Activated T-cell treated with anti-CD3 and anti-CD28 coated beads for 48 hours (primary cell): ENCODE measurements at places on chromosomes 13 and 19.
A peak's percentile ranks its signal among the peaks of the same experiment; 100 is the strongest.

GRCh38 chr13:35857769-35858168 lies 273.4 kb downstream of the DCLK1 start:
- DNase-seq, result no peak

DNA sequence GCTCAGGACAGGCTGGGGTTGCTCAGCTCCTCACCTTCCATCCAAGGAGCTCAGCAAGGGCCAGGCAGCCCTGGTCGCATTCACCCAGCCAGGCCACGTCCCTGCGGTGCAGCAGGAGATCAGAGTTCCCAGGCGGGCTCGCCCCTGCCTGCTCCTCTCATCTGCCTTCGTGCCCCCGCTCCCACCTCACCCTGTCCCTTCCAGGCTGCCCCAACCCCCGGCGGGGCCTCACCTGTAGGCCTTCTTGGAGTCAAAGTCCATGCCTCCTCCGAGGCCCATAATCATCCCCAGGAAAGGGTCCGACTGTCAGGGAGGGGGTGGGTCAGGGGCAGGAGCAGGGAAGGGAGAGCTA lies 1.3 kb upstream of the RINL start:
- DNase-seq, result no peak

GRCh38 chr13:39938596-39938995 lies 283.1 kb downstream of the COG6 start:
- DNase-seq, result no peak

GRCh38 chr19:38799104-38799503 lies 10.1 kb downstream of the LGALS7B start:
- no peak for DNase-seq

GRCh38 chr13:36132376-36132775 lies 1.2 kb upstream of the DCLK1 start:
- DNase-seq, result no peak

GRCh38 chr13:79943346-79944023 lies 397.4 kb downstream of the SPRY2 start:
- DNase-seq, result no peak

GRCh38 chr19:45629704-45630103 lies 9.5 kb downstream of the EML2 start:
- no peak for DNase-seq

DNA sequence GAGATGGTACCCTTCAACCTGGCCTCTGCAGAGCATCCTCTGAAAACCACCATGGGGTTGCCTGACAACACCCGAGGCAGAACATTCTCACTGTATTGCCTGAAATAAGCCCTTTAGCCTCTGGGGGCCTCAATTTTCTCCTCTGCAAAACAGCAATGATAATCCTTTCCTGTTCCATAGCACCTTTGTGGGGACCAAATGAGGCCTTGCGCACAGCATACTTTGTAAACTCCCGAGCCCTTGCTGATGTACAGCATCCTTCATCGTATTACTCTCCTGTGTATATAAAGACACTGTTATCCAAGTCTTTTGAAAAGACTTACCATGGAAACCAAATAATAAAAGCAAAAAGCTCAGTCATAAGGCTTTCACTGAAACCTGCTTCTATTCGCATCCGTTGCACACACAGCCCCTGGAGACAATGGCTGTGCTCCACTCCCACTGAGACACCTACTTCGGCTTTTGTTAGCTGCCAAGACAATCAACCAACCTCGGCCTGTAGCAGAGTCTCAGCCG lies 276.0 kb downstream of the FOXO1 start:
- no peak for DNase-seq

- DNase-seq, result no peak
Measured at GRCh38 chr19:17116996-17117702, 41.6 kb downstream of the MYO9B start.

- no peak for DNase-seq
Measured at GRCh38 chr19:16525751-16526481, 16.3 kb downstream of the CHERP start.

- DNase-seq, result no peak
Measured at GRCh38 chr19:14412996-14413692, 6.0 kb downstream of the DDX39A start.

DNA sequence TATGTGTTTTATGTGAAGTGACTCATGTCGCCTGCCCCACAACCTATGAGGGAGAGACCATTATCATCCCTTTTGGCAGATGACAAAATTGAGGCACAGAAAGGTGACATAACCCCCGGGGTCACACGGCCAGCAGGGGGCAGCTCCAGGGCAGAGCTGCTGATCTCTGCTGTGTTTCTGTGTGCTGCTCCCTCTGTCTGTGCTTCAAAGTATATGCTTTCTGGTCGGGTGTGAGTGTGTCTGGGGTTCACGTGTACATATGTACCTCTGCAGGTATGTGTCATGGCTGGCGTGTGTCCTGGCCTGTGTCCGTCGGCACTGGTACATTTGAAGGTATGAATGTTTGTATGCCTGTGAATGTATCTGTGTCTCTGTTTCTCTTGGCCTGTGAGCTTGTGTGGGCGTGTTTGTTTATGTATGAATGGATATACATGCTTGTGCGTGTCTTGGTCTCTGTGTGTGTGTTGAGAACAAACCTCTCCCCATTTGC lies 7.1 kb downstream of the LIPE start:
- DNase-seq, result peak; percentile 71

DNA sequence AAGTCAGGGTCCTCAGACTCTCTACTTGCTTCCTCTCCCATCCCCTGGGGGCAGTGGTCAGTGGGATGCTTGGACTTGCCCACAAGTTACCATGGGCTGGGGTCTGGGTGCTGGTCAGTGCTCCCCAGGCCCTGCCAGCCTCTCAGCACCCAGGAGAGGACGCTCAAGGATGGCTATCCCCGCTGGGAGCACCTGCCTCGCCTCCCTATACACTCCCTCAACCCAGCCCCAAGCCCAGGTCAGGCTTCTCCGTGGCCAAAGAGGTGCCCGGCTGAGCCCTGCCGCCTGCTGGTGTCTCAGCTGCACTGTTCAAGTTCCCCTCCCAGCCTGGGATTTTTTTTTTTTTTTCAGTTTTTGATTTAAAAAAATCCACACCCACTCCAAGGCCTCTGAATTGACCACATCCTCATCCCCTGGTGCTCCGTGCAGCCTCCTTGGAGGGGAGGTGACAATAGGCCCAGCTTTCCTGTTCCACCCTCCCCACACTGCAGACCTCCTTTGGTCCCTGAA lies 10.8 kb downstream of the F2RL3 start:
- peak; percentile 20 for DNase-seq

GRCh38 chr13:19587635-19588300 lies 26.4 kb upstream of the TPTE2 start:
- no peak for DNase-seq

DNA sequence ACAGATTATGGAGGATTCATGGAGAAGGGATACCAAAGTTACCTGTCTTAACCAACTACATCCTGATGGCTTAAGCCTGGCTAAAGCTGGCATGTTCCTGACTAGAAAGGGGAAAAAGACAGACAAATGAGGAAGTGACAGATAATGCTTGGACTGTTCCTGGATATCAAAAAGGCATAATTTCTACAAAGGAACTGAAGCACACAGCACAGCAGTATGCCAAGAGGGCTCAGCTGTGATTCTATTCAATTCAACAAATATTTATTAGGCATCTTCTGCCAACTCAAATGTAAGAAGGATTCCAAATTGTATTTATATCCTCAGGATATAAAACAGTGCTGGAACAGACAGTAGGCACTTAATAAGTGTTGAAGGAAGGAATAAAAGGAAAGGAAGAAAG lies 59.5 kb downstream of the KLF12 start:
- DNase-seq, result no peak

DNA sequence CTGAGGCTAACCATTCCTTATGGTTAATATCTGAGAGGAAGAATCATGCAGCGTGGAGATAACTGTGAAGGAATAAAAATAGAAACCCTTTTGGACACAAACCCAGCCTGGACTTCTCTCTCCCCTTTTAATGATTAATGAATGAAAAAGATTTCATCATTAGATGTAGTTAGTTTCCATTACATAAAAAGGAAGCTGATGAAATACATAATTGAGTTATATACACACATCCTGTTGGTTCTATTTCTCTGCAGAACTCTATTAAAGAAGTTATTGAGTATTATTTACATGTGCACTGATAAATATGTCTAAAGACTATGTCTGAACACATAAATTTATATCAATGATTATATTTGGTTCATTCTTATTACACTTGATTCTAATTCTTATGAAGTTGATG lies 465.3 kb downstream of the GPC5 start:
- DNase-seq, result no peak

GRCh38 chr19:6044056-6044805 lies 66.1 kb downstream of the RFX2 start:
- no peak for DNase-seq

DNA sequence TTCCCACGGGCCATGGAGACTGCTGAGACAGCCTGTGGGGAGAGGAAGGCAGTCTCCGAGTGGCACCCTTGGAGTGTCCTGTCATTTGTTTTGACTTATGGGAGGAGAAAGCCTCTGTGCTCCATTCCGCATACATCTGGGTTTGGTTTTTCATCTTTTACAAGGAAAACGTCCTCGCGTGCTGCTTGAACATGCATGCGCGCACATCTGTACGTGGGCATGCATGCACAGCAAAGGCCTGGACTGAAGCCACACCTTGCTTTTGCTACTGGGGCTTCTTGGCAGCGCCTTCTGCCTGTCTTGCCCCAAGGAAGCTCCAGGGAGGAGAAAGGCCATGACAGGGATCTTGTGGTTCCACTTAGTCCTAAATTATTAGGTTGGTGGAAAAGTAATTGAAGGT lies 44.0 kb downstream of the SUGP2 start:
- no peak for DNase-seq

DNA sequence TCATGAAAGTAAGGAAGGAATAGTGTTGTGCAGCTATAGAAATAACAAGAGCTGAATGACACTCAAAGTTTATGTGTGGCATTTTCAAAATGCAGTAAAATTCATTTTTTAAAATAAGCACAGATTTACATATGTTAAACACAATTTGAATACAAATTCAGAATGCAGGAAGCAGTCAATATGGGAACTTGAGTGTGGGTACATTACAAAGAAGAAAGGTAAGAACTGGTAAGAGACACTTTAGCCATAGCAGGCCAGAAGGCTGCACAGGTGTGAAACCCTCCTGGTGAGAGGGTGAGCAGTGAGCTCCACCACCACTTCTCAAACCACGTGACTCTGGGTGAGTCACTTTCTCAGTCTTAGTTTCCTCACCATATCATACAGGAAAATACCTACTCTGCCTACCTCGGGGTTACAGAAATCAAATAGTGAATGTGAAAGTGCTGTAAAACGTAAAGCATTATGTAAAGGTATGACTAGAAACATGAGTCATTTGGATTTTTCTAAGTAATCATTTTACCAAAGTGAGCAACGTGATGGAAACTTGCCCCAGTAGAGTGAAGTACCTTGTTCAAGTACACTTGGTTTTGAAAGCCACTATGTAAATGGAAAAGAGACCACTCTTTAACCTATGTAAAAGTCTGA lies 40.5 kb downstream of the USP12 start:
- DNase-seq, result peak; percentile 48

DNA sequence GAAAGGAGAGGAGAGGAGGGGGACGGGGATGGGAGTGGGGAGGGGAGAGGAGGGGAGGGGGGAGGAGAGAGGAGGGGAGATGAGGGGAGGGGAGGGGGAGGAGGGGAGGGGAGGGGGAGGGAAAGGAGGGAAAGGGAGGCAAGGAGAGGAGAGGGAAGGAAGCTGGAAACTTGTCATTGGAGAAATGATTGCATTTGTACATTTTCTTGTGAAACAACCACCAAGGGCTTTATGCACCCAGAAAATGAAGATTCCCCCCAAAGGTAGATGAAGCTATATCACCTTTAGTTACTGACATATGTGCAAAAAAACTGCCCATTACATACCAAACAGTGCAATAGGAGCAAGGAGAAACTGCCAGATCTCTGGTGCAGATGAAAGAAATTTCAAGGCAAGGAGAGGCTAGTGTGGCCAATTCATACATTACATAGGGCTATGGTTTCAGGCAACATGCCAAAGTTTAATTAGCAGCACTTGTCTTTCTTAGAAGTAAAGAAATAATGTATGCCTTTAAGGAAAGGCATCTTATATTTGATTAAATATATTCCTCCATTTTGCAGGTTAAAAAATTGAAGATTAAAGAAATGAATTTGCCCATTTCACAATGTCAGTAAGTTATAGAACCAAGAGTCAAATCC lies 49.5 kb upstream of the STK24 start:
- no peak for DNase-seq

DNA sequence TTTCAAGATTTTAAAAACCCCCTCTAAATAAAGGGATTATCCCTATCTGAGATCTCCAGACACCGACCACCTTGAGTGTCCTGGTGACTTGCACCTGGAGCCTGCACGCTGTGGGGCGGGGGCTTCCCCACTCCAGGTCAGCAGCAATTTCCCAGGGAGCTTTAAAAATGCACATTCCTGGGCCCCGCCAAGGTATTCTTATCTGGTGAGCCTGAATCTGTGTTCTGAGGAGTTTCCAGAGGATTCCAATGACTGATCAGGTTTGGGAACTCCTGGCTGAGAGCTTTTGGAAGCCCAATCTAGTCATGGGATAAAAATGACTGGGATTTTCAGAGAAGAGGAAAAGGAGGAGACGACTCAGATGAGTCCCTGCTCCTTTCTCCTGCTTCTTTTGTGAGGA lies 66.1 kb downstream of the FGF9 start:
- no peak for DNase-seq

GRCh38 chr19:54464630-54465425 lies 1.2 kb upstream of the LENG9 start:
- peak; percentile 83 for DNase-seq
